Cardiac fibroblast (primary cell): ENCODE measurements at places on chromosomes 16 and 17.

GRCh38 chr16:50864386-50864785, 122.5 kb downstream of the CYLD start:
- DNase-seq: no peak

DNA sequence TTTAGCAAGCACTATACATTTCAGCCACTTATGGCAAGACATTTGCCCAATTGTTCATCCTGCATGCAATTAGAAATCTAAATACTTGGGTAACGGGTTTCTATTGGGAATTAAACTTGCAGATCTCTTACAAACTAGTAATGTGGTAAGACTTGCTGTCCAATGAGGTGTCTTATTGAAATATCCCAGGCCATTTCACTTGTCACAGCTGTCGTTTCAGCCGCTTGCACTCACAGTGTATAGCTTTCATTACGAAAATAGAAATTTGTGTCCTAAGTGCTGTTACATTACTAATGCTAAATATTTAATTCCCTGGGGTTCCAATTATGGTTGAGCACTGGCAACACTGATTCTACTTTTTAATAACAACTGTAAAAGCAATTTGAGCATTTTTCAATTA, 40.3 kb upstream of the IRX5 start:
- no peak for DNase-seq

DNA sequence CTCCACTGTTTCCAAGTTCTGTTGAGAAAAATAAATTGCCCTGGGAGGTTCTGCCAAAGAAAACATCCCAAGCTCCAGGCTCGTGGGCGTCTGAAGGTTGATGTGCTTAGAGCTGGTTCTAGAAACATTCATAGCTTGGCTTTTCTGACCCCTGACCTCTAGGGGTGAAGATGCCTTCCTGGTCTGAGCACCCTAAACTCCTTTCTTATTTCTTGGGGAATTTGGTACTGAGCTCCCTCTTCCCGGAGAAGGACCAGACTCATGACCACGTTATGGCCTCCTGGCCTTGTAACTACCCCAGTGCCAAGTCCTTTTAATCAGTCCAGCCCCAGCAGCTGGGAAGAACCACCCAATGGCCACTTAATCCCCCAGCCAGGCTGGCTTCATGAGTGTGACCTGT, 66.4 kb downstream of the MYH11 start:
- peak; percentile 4 for DNase-seq

DNA sequence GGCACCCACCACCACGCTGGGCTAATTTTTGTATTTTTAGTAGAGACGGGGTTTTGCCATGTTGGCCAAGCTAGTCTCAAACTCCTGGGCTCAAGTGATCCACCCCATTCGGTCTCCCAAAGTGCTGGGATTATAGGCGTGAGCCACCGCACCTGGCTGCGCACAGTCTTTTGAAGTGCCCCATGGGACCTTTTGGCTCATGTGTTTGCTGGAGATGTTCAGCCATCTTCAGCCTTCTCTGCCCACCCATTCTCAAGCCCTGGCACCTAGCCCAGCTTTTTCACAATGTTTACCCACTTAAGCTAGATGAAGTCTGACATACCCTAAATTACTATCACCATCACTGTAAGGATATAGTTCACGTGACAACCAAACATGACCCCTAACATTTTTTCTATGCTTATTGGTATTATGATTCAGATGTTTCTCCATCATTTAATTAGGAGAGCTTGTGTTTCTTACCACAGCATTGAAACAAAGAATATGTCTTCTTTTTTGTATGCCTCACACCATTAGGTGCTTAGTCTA, 32.3 kb downstream of the PECAM1 start:
- peak; percentile 51 for DNase-seq

DNA sequence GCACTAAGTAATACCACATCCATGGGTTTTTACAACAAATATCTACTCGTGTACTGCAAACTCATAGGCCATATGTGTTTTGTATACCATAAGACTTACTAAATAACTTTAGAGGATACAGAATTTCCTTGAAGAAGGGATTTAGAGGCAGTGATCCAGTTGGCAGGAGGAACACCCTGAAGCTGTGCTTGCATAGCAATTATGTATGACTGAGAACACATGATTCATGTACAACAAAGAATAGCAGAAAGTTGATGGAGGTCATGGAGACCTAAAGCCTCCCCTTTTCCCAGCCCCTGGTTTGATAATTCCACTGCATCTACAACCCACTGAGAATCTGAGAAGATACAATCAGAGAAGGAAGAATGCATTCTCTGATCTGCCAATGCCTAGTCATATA, 83.8 kb upstream of the PMFBP1 start:
- DNase-seq: peak; percentile 40

DNA sequence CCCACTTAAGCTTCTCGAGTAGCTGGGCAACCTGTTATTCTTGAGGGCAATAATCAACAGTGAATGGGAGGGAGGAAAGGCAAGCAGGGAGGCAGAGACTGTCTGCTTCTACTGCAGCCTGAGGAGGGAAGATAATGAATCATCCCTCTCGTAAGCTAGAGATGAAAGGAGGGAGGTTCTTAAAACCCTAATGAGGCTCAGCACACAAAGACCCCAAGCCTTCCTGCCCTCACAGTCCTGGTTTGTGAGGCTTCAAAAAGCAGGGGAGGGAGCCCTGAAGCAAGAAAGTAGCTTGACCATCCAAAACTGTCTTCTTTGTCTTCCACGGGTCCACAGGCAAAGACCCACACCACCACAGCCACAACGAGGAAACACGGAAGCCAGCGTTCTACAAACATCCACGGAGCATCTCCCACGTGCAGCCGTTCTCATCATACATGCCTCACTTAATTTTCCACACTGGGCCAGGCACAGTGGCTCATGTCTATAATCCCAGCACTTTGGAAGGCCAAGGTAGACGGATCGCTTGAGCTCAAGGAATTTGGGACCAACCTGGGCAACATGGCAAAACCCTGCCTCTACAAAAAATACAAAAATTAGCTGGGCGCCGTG, 1.8 kb downstream of the PIK3R5 start:
- DNase-seq: no peak

DNA sequence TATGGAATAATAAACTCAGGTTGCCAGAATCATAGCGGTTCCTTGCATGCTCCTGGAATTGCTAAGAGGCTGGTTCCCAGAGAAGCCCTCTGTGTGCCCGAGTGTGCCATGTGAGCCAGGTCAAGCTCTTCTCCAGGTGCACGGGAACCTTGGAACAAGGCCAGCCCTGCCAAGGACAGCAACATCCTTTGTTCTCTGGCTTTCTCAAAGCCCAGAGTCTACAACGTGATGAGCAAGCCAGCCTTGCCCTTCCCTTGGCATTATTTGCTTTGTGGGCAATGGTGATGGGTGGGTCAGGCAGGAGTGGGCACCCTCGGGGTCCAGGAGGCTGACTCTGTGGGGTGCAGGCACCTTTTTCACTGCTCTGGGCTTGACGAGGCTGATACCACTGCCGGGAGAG, 14.2 kb upstream of the SEC14L1 start:
- no peak for DNase-seq

DNA sequence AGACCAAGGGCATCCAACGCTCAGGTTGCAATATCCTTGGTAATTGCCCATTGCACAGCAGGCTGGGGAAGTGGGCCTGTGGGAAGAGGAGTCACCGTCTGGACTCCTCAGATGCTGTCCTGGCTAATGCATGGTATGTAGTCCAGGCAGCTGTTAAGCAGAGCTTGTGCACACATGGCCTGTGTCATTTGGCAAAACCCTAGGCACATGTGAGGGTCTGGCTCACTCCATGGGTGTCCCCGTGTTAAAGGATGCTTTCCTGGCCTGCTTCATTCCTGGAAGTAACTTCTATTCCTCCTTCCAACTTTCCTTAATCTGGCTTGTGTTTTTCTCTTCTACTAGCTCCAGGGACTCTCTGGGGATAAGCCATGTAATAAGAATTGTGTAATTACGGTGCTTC, 378.0 kb upstream of the CA10 start:
- no peak for DNase-seq

GRCh38 chr17:1830288-1830687, 483 bp downstream of the RPA1 start:
- DNase-seq: peak; percentile 13
